Stimulated activated CD4-positive, alpha-beta T cell treated with anti-CD3 and anti-CD28 coated beads, TNF-alpha, amount 100 ng/mL, for 24 hours (primary cell): ENCODE measurements at places on chromosomes 6 and 20.

- DNase-seq: no peak
Measured at GRCh38 chr6:100116411-100117194, 122.6 kb upstream of the MCHR2 start.

DNA sequence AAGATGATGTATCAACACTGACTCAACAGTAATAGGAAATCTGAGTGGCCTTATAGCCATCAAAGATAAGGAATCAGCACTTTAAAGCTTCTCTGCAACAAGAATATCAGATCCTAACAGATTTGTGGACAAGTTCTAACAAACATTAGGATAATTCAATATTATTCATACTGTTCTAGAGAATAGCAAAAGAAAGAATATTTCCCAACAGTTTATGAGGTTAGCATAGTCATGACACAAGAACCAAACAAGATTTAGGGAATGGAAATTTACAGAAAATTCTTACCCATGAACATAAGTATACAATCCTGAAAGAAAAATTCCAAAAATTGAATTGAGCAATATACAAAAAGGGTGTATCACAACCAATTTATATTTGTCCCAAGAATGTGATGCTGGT, 64.3 kb upstream of the BTBD3 start:
- DNase-seq: no peak

- DNase-seq: no peak
Measured at GRCh38 chr6:112525749-112526148, 178.6 kb downstream of the RFPL4B start.

DNA sequence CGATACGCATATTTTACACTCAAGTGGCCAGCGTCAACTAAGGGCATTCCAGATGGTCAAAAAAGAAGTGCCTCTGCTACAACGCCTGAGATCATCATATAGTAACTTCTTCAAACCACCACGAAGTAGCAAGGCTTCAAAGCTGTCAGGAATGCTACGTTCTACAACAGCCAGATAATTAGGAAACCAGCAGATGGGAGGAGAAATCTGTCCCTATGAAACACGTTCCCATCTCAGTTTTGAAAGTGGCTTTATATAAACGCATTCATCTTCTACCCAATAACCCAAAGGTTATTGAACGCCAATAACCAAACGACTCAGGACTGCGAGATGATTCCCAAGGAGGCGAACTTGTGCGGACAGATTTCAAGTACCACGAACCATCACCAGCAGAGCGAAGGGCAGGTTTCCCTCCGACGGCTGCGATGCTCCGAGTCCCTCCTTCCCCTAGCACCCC, 1.2 kb downstream of the ABHD12 start:
- DNase-seq: no peak

GRCh38 chr20:5486377-5487054, 169.8 kb upstream of the PROKR2 start:
- DNase-seq: no peak

- DNase-seq: no peak
Measured at GRCh38 chr20:4152696-4153235, 137.4 kb upstream of the RNF24 start.

DNA sequence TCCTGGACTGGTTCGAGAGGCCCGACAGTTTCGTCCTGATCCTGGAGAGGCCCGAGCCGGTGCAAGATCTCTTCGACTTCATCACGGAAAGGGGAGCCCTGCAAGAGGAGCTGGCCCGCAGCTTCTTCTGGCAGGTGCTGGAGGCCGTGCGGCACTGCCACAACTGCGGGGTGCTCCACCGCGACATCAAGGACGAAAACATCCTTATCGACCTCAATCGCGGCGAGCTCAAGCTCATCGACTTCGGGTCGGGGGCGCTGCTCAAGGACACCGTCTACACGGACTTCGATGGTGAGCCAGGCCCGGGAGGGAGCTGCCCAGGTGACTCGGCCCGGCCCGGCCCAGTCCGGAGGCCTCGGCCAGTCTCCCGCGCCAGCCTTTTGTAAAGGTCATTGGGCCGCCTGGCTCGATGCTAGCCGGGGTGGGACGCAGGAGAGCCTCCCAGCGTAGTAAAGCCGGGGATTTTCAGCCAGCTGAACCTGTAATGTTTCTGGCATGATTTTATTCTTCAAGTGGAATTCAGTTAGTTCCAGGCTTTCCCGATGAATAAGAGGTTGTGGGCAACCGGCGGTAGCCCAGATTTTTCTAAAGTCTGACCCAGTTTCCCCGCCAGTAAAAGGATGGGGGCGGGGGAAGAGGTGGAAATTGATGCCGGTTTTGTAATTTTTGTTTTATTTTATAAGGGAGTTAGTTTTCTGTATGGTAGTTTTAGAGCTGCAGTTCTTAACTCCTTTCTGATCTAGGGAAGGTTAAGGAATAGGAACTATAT, 1.4 kb downstream of the PIM1 start:
- DNase-seq: no peak

DNA sequence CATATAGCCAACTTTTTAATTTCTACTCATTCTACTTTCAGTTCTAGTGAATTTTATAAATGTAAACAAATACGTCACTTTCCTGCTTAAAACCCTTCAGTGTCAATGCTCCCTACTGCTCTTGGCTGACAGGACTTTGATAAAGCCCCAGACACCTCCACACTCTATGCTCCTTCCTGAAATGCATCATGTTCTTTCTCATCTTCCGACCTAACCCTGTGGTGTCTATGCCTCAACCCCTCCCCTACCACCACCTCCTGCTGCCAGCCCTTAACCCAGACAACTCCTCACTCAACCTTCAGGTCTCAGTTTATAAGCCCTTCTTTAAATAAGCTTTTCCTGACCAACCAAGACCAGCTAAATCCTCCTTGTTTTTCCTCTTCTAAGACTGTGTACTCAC, 19.1 kb downstream of the TLDC2 start:
- no peak for DNase-seq

- no peak for DNase-seq
Measured at GRCh38 chr20:50126662-50127061, 13.7 kb upstream of the UBE2V1 start.

- DNase-seq: no peak
Measured at GRCh38 chr6:109295109-109295773, 87.0 kb downstream of the CD164 start.

GRCh38 chr20:37567331-37567665, 39.6 kb upstream of the BLCAP start:
- no peak for DNase-seq

- DNase-seq: no peak
Measured at GRCh38 chr20:8658103-8658502, 410.8 kb upstream of the PLCB4 start.

GRCh38 chr20:1694672-1695071, 37.1 kb upstream of the SIRPG start:
- DNase-seq: no peak

DNA sequence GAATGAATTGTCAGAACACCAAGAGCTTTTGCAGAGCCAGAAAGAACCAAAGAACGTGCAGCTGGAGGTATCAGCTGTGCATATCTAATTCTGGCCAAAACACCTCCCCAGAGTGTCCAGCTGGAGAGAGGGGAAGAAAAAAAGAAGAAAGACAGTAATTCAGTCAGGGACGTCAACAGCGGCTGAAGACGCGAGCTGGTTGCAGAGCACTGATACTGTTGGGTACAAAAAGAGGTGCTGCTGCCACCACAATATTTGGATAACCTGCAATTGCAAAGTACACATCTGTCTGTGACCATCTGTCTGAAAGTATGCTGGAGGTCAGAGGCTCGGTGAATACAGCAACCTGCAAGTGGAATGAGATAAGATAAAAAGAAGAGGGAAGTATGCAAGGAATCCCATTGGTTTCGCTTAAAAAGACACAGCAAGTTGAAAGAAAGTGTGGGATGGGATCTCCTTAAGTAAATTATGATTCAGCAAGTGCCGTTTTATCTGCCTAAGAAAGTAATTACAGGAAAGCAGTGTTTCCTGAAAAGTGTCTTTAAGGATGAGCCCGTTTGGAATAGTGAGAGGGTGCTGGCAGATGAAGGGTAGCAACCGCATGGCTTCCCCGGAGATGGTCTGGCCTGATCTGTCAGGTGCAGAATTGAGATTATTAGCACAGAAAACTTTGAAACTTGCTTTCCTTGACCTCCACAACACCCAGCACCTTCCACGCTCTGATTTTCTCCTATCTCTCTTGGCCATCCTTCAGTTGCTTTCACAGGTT, 189.9 kb upstream of the PRDM1 start:
- DNase-seq: no peak

- DNase-seq: no peak
Measured at GRCh38 chr6:115830895-115831294, 229.8 kb downstream of the FRK start.

- DNase-seq: no peak
Measured at GRCh38 chr6:21596145-21596948, 2.8 kb downstream of the SOX4 start.

DNA sequence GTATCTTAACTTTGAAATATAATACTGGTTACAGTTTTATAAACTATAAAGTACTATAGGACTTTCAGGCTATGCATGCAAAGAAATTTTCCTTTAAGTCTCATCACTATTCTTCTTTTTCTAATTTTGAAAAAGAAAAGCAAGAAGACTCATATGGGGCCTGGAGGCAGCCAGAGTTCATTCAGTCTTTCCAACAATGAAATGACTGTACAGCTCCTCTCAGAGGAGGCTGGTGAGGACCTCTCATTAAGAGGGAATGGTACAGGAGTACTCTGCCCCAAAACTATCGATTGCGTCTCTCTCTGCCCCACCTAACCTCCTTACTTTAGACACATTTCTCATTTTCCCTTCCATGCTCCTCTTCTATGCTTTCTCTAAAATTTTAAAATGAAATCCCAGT, 66.3 kb downstream of the FILIP1 start:
- DNase-seq: no peak

DNA sequence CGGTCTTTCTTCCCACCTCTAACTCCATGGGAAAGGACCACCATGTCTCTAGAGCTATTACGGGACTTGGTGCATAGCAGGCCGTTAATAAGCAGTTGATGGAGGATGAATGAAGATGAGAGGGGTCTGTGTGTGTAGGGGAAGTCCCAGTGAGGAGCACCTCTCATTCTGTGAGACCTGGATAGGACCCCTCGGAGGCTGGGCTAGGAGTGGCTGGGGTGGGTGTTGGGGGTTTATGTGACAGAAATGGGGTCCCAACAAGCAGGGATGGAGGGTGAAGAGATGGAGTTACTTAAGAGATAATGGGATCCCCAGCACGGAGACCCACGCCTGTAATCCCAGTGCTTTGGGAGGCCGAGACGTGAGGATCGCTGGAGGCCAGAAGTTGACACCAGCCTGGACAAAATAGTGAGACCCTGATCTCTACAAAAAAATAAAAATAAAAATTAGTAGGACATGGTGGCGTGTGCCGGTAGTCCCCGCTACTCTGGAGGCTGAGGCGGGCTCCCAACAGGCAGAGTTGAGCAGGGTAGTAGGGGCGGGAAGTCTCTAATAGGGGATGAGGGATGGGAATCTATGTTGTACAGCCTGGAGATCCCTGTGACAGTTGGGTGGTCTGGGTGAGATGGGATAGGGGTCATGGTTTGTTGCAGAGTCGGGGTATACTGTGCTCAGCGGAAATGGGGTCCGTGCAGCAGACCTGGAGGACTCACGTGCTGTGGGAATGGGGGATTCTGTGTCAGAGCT, 677 bp upstream of the ZNF341 start:
- DNase-seq: no peak

GRCh38 chr6:33215271-33216116, 7.2 kb downstream of the RING1 start:
- DNase-seq: no peak

GRCh38 chr6:124991764-124992295, 29.6 kb downstream of the RNF217 start:
- no peak for DNase-seq

DNA sequence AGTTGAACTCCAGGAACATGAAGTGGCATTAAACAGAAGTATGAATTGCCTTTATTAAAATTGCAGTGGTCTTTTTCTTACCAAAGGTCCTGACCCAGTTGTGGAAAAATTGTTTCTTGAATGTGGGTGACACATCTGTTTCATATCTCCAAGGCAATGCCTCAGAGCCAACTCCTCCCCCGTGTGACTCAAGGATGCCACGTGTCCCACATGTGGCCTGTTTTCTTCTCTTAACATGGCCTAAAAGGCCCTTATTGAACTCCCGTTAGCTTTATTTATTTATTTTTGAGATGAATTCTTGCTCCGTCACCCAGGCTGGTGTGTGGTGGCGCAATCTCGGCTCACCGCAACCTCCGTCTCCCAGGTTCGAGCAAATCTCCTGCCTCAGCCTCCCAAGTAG, 128.4 kb upstream of the ESR1 start:
- DNase-seq: peak; percentile 34

DNA sequence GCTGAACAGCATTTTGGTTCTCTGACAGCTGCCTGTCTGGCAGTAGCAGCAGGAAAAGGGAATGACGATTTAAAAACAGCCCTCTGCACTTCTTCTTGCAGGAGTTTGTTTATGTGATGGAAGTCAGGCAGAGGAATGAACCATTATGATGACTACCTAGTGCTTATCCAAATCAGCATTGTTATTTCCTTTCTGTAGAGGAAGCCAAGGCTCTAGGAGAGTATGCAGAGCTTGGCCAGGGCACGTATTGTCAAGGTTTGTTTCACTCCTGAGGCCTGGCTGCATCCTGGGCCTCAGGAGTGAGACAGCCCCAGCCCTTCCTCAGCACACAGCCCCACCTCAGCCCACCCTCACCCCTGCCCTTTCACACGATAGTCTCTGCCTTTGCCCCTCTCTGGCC, 68.5 kb downstream of the FAM229B start:
- DNase-seq: no peak

- no peak for DNase-seq
Measured at GRCh38 chr6:130932438-130932837, 105.2 kb downstream of the SMLR1 start.

DNA sequence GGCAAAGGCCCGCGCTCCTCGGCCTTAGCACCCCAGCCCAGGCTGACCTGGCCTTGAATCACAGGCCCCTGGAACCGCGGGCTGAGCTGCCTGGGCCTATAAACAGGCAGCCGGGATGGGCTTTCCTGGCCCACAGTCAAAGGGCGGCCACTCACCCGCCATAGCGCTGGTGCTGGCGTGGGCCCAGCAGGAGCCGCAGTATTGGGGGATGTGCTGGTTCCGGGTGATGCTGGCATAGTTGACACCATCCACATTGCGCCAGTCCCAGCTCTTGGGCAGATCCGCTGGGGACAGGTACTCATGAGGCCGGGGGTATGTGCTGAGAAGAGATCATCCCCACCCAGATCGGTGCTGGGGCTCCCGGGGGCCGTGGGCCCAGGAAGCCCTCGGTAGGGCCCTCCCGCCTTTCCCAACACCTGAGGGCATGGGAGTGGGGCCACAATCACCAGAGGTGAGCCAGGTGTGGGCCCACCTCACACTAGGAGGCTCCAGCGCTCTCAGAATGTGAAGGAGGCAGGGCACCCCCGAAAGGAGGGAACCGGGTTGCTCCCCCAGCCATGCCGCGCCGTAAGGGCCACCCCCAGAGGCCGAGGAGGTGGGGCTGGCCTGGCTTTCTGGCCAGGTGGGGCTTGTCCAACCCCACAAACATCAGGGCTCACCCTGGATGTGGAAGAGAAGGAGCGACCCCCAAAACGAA, 739 bp downstream of the CTSZ start:
- DNase-seq: no peak

DNA sequence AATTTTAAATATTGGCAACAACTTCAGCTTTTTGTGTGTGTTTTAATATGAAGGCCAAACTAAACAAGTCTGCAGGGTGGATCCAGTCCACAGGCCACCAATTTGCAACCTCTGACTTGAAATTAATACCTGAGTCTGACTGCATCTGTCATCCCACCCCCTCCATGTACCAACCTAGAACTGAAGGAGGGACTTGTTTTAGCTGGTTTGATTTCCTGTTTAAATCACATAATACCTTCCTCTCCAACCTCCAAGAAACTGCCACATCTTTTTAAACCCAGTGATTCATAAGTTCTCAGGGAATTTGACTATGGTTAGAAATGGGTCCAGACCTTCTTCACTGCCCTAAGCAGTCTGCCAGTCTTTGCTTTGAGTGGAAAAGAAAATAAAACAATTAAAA, 21.6 kb downstream of the RNF8 start:
- DNase-seq: no peak
